ENCODE measurements at places on chromosomes 11 and 22.

- no peak for DNase-seq
These were observed 7.1 kb downstream of the PRPF19 start for GRCh38 chr11:60899046-60899936.

GRCh38 chr11:41306431-41306830, 153.0 kb downstream of the LRRC4C start:
- DNase-seq, result no peak

- no peak for DNase-seq
These were observed at the start of gene SCGB1D1 for GRCh38 chr11:62190011-62190410. Gene SCGB1D1, plus strand, starts transcription at chr11:62190216. Its CDS starts 69 bp downstream, at chr11:62190285.

DNA sequence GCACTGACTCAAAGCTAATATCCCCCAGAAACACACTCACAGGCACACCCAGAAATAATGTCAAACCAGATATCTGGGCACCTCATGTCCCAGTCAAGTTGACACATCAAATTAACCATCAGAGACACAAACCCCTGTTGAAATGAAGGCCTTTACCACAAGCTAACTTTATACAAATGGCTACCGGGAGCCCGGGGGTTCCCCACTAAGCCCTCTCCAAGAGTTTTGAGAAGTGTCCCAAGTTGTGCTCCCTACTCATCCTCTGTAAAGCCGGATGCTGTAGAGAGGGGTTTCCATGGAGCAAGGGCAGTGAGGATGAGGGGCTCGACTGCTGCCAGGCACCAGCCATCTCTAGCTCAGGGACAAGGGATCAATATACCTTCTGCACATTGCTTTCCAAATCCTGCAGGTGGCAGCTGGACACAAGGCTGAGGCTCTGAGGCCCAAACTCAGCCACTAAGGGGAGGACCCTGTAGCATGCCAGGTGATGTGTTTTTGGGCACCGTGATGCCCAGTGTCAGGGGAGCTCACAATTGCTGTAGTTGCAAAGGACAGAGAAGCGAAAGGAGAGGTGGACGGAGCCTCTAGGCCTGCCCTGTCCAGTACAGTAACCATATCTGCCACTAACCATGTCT, 145.7 kb downstream of the TTC17 start:
- no peak for DNase-seq

DNA sequence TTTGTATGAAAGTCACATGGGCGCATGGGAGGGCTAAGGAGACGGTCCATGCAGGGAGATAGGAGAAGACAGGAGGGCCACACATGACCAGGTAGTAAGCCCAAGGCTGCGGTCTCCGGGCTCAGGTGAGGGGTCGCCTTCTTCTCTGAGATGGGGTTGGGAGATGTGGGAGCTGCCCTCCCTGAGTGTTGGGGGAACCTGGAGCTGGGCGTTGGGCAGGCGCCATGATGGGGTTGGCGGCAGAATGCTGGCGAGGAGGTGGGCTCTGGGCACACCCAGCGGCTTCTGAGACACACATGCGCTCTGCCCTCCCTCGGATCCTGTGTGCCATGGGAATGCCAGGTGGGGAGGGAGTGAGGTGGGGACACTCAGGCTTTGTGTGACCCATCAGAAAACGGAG, 254.8 kb downstream of the TBC1D22A start:
- no peak for DNase-seq

GRCh38 chr22:49546811-49547585, 280.7 kb downstream of the BRD1 start:
- DNase-seq, result no peak

- no peak for DNase-seq
These were observed 5.5 kb downstream of the FOLR3 start for GRCh38 chr11:72141066-72141465.

- no peak for DNase-seq
These were observed 56.6 kb downstream of the JAM3 start for GRCh38 chr11:134125507-134125906.

GRCh38 chr11:111303461-111303860, 5.1 kb downstream of the POU2AF3 start:
- no peak for DNase-seq

- DNase-seq, result no peak
These were observed 355.4 kb downstream of the ETS1 start for GRCh38 chr11:128231845-128232410.

DNA sequence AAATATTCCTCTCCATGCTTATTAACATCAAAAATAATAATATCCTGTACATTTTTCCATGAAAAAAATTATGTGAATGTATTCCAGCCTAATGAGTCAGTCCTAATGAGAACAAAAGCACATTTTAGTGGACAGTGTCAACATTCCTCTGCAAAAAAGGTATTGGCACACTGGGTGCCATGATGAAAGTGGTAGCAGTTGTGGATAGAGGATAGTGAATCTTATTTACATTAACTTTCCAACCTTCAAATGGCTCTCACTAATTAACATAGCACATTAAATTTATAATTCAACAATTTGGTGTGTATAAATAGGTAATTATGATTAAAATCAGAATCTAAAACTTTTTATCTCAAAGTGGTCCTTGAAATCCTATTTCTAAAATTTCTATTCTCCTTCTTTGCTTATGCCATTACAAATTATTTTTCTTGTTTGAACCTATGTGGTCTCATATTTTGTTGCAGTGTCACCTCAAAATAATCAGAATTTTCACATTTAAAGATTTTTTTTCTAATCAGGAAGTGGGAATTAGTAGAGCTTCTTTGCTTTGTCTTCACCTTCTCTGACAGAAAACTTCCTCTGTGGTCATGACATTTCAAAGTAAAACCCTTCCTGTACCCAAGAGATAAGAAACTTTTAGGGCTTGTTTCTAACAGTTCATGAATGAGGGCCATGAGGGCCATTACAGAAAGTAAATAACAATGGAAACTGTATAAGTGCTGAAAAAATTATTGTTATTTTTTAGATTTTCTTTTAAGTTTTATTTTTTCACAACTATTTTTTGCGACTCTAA, 18.7 kb downstream of the SOX6 start:
- no peak for DNase-seq

DNA sequence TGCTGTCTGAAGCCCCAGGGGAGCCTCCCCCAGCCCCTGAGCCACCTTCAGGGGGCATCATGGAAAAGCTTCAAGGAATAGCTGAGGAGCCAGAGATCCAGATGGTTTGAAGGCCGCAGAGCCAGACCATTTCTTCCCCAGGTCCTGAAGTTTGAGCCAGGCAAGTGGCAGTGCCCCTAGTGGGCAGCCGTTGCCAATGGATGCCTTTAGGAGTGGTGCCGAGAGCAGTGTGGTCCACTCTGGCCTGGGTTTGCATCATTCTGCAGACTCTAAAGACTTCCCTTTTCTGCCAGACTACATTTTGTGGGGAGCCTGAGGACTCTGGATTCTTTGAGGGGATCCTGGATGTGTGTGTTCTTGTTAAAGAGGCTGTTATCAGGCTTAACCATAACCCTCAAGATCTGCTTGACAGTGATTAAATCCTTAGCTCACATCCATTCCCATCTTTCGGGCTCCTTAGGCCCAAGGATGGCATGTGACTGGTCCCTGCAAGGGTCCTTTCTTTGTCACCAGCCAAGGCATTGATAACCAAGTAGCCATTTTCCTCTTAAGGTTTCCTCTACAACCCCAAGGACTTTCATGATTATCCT, 13.1 kb downstream of the HINFP start:
- no peak for DNase-seq

DNA sequence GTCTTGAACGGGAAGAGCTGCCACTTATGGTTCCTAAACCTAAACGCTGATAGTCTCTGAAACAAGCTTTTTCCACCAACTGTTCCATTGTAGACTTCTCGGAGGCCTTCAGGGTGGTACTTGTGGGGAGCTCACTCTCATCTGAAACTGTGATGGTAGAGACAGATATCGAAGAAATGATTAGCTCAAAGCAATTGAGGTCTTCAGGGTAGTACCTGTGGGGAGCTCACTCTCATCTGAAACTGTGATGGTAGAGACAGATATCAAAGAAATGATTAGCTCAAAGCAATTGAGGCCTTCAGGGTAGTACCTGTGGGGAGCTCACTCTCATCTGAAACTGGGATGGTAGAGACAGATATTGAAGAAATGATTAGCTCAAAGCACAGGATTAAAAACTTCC, 175.7 kb downstream of the SWAP70 start:
- DNase-seq, result no peak

DNA sequence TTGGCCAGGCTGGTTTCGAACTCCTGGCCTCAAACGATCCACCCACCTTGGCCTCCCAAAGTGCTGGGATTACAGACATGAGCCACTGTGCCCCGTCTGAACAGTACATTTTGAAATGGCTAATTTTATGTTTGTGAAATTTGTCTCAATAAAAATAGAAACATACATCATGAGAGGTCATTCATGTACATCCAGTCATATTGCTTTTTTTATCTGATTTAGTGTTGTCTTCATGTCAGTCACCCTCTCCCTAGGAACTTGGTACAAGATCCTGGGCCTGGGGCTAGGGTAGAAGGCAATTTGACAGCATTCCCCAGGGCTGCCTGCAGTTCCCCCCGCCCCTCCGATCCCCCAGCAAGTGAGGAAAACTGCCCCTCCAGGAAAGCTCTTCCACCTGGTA, 46.6 kb upstream of the RBFOX2 start:
- no peak for DNase-seq

DNA sequence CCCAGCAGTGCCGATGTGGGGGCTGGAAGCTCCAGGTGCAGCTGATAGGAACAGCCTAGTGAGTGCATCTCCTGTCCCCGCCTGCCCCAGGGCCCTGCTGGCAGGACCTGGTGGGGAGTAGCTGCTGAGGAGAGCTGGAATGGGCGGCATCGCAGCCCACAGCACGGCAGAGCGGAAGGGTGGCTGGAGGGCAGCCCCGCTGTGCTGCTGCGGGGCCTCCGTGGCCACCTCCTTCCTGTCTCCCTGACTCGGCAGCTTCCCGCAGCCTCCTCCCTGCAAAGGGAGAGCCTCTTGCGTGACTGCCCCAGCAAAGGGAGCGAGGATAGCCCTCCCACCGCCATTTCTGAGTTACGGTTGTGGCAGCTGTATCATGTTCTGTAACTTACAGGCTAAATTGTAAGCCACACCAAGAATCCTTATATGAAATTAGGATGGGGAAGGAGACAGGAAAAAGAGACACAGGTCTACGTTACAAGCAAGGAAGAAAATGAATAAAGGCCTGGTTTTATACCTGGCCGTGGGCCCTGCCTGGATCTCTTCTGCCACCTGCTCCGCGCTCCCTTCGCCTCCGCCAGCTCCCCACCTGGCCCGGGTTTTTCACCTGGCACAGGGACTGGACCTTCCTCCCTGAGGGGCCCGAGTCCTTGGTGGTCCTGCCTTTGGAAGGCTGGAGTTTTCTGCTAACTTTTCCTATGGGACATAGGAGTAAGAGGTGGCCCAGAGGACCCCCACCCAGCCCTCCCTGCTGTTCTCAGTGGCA, 10.0 kb downstream of the TPCN2 start:
- no peak for DNase-seq

GRCh38 chr22:19040888-19041703, 81.1 kb downstream of the DGCR2 start:
- no peak for DNase-seq

- DNase-seq, result peak; percentile 84
These were observed 62.1 kb downstream of the THAP12 start for GRCh38 chr11:76318744-76319384.

DNA sequence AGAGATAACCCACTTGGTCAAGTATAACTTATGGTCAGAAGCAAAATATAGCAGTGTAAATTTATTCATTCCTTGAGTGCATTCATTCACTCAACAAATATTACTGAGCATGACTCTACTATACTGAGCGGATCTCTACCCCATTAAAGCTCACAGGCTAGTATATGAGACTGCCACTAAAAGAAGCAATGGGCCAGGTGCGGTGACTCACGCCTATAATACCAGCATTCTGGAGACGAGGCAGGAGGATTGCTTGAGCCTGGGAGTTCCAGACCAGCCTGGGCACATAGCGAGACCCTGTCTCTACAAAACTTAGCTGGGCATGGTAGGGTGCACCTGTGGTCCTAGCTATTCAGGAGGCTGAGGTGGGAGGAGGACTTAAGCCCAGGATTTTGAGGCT, 197.6 kb upstream of the BLID start:
- no peak for DNase-seq

DNA sequence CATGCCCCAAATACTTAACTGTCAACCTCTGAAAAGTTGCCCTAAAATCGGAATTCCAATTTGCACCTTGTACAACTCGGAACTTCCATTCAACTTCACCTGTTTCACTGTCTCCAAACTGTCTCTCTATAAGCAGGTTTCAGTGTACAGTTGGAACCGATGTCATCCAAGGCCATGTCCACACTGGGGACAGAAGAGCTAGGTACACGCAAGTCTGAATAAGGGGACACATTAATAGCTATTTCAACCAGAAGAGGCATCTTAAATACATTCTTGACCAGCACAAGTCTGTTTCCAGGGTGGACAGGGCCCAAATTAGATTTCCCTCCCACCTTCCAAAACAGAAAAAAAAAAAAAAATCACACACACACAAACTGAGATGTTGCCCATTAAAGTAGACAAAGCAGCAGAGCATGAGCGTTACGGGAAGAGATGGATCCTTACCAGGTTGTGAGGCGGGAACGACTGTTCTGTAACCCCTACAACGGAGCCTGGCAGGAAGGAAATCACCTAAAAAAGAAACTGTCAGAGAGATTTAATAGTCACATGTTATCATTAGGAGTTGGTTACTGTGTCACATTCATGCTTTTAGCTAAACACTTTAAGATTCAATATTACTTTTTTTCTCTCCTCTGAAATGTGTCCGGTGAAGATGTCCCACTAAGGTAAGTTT, 1.7 kb downstream of the CREBZF start:
- DNase-seq, result no peak

DNA sequence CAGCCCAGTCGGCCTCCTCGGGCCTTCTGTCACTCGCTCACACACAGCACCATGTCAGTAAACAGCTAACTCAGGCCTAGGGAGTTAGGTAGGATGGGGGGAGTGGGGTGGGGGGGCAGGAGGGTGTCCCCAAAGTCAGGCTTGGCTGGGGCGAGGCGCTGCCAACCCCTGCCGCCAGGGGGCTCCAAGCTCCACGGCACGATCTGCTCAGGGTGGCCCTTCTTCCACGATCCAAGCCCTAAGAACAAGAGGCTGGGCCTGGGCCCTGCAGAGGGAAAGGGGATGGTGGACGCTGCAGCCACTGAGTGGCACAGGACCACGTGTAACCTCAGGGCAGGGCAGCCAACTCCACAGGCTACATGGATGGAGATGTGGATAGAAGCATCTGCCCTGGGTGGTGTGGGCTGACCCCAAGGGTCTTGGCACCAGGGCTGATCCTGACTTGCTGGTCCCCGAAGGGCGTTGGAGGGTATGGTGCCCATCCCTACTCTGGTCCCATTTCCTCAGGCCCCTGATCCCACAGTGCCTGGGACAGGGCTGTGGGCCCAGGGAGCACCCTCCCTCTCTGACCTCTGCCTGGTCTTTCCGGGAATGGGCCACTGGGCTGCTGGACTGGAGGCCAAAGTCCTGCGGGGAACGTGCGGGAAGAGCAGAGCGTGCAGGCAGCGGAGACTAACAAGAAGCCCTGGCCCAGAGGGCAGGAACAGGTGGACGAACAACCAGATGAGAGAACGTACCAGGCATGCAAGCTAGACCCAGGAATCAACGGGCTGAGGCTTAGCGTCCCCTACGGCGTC, 29.1 kb upstream of the TXNRD2 start:
- peak; percentile 77 for DNase-seq

Data from activated CD4-positive, alpha-beta T cell treated with anti-CD3 and anti-CD28 coated beads, Interleukin-2, amount 50 U/mL, for 4 hours (primary cell).